Fibroblast of skin of left biceps (primary cell): ENCODE measurements at places on chromosomes 2 and 18.
A peak's percentile ranks its signal among the peaks of the same experiment; 100 is the strongest.

GRCh38 chr2:33958591-33958990 lies 359.5 kb upstream of the FAM98A start:
- DNase-seq, result no peak

GRCh38 chr2:179218848-179219594 lies 45.6 kb downstream of the SESTD1 start:
- DNase-seq, result peak; percentile 47

- no peak for DNase-seq
These were observed 231.7 kb upstream of the CCDC150 start for GRCh38 chr2:196407675-196408264.

DNA sequence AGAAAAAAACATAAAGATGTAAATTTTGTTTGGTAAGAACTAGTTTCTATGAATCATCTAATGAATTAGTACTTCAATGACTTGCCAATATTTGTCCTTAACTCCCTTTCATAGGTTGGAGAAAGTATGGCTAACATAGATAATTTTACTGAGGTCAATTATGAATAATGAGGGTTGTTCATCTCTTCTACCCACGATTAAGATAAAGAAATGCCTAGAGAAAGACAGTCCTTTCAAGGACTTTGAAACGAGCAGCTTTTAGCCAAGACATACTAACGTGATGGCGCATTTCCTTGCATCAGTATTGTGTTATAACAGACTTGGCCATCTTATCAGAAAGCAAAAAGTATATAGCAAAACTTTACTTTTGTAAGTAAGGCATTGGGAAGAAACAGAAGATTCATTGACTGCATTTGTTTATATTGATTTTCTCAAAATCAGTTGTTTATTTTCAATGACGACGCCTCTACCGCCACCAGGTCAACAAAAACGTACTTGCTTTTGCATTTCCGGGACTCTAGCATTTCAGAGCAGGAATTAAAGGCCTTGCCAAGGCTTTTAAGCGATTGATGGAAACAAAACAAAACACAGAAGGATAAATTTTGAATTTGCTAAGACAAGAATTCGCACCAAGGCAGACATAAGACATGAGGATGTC lies 961 bp downstream of the RBM43 start:
- no peak for DNase-seq

DNA sequence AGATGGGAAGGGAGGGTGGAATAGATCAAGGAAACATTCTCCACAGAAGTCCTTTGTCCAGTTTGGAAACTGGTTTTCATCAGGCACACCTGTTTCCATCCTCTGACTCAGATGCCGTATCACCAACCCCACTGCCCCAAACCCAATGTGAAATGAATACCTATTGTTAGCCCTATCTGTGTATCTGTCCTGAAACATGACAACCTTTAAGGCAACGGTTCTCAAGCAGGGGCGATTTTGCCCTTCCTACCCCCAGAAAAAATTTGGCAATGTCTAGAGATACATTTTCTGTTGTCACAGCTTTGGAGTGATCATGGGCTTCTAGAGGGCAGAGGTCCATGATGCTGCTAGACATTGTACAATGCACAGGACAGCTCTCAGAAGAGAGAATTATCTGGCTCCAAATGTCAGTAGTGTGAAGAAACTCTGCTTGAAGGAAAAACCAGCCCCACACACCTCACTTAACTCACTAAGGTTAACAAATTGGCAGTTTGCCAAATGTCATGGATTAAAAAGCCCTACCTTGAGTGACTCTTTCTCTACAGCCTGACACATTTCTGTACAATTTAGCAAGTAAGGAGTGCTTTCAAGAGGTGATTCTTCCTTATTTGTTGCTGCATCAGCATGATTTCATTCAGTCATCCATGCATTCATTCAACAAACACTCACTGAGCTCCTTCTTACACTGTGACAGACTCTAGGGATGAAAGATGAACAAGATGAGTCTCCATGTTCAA lies 3.4 kb downstream of the SCTR start:
- DNase-seq, result no peak

DNA sequence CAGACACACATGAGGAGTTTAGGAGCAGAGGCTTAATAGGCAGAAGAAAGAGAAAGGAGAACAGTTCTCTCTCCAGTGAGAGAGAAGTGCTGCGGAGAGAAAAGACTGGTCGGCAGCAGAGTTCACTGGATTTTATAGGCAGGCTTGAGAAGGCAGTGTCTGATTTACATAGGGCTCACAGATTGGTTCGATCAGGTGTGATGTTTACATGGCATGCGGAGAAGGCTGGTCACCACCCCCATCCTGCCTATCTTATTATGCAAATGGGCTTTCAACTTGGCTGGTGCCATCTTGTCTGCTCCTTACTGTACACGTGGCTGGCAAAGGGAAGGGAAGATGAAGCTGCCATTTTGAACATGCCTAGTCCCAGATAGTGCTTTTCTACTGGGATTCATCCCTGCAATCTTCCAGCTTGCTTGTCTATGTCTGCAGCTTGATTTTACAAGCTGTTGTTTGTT lies 113.4 kb downstream of the AP1S3 start:
- DNase-seq, result no peak

- DNase-seq, result no peak
These were observed 163.6 kb upstream of the ZNF516 start for GRCh38 chr18:76658627-76659026.

DNA sequence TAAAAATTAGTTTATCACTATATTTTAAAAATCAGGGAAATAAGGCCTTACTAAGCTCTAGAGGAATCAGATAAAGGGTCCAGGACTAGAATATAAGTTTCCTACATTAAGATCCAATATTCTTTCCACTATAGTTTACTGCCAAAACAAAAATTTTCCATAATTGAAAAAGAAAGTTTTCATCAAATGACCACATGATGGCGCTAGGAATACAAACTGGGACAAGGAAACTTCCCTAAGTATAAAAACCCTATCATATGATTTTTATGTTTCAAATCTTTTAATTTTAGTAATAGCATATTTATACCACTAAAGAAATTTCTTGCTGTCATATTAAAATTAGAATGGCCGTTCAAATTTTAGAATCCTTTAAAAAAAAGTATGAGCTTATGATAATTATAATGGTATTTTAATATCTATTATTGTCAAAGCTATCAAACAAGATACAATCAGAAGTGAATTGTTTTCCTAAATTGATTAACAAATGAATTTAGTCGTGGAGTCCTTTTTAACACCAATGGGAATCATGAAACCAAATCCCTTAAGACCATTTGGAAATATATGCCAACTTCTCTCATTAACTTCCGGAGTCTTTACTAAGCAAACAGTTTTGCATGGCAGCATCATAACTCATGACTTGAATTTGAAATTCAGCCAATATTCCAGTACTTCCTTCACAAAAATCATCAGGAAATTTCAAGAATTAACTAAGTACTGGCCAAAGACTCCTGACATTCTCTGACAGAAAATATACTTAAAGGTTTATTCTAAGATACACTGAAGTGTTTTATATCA lies 70.3 kb downstream of the SCN1A start:
- no peak for DNase-seq

DNA sequence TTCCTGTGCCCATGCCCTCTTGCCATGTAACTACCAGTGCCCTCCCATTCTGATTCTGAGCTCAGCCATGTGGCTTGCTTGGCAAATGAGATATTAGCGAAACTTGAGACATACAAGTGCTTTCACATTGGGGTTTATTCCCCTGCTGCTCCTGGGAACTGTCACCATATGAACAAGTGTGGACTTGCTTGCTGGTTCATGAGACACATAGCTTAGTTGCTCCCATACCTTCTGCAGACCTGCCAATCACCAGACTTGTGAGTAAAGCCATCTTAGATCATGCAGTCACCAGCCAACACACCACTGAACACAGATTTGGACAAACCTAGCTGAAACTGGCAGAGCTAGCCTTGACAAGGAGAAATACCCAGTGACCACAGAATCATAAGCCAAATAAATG lies 155.1 kb downstream of the SS18 start:
- no peak for DNase-seq

DNA sequence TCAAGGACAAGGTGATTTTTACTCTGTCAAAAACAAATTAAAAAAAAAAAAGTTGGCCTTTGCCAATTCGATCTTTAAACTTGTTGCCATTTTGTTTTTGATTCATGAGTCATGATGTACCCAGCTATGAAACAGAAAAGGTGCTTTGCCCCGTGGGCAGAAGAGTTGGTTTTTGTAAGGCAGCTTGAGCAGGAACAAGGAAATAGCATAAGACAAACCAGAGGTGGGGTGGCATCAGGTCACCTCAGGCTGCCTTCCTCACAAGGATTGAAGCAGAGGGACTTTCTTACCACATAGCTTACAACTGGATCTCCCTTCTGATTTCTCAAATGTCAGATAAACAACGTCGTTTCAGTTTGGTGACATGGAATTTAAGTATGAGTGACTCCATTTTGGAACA lies 123.8 kb downstream of the ARL4C start:
- no peak for DNase-seq

DNA sequence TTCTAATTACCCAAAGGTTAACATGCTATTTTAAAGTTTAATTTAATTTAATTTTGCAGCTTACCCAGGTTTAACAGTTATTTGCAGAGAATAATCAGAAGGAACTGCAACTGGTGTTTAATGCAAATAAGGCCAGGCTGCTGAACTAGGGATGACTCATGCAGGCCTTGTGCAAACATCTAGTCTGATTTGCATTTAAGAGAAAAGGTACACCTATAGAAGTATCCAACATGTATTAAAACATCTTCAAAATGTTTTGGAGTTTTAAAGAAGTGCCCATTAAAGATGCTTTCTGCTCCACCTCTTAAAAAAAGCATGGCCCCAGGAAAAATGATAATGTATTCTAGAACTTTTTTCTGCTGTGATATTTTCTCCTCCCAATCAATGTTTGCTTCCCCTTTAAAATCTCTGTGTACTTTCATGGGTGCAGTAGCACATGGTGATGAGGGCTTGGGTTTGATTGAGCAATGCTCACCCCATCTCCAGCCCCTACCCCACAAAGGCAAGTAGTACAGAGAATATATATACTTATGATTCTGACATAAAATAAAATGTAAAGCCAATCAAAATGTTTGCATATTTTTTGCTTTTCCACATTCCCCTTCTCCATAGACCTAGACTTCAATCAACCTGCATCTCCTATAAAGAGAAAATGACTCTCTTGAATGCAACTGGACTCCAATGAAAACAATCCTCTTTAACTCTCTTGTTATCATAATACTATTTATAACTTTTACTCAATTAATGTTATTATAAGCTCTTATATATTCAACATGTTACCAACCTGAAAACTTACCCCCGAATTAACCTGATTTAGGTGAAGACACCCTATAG lies 54.1 kb downstream of the ATP8B1 start:
- DNase-seq, result no peak

GRCh38 chr2:40120026-40120425 lies 331.9 kb downstream of the SLC8A1 start:
- DNase-seq, result no peak

GRCh38 chr2:71078624-71079023 lies 10.2 kb downstream of the NAGK start:
- DNase-seq, result no peak

- no peak for DNase-seq
These were observed 54.7 kb downstream of the SPRED2 start for GRCh38 chr2:65377556-65378192.

DNA sequence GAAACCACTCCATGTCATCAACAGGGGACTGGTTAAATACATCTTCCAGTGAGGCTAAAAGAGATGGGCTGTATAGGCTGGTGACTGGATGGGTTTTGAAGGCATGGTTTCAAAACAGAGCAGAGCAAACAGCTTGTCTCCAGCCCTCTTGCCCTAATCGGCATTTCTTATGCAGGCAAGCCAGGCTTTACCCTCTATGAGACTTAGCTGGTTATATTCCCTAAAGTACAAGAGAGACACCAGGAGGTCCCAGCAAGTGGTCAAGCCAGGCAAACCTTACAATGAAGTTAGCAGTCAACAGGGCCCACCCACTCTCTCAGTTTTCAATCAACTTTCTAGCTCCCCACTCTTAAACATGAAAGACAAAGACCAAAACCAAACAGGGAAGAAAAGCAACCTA lies 19.0 kb downstream of the OSBPL1A start:
- no peak for DNase-seq
